ENCODE measurements at places on chromosomes 1 and 21.

DNA sequence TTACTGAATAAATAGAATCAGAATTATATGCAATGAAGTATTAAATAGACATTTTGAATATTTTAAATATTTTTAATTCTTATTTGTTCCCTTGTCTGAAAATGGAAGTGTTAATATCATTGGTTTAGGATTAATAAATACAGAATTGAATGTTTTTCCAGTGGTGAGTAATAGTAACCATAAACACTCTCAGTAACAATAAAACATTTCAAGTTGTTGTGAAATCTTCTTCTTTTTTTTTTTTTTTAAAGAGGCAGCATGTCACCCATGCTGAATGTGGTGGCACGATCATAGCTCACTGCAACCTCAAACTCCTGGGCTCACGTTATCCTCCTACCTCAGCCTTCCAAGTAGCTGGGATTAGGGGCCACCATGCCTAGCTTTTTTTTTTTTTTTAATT lies 86.2 kb upstream of the ZBTB18 start:
- no peak for DNase-seq

- no peak for DNase-seq
These were observed 524 bp downstream of the COPA start for GRCh38 chr1:160342526-160342925.

- DNase-seq: no peak
These were observed 32.2 kb upstream of the SNX27 start for GRCh38 chr1:151579436-151580225.

DNA sequence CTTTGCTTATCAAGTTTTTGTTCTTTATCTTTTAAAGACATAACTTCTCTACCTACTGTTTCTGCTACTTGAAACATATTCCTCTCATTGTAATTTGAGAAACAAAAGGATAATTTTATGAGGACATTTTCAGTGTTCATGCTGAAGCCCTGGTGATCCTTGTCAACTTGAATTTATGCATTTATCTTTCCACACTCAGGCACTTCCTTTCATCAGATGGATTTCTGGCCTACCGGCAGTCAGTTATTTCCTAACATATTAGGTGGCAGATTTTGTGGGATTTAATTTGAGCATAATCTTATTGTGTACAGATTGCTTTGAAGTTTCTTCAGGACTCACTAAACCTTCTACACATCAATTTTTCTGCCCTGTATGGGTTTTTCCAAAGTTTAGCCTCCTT lies 75.0 kb downstream of the RGL1 start:
- DNase-seq: no peak

DNA sequence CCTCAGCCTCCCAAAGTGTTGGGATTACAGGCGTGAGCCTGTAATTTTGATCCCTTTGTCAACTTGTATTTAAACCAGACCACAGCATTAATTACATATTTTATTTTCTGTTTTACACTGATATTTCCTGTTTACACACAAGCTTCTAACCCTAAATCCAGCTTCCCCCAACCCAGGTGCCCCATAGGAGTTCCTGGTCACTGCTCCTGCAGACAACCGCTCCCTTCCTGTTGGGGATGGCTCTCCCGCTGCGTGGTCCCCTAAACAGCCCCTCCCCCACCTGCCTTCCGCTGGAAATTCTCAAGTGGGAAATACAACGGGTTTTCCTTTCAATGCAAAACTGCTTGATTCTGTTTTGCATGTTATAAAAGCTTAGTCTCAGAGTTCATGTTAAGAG lies 3.7 kb downstream of the CSTB start:
- no peak for DNase-seq

DNA sequence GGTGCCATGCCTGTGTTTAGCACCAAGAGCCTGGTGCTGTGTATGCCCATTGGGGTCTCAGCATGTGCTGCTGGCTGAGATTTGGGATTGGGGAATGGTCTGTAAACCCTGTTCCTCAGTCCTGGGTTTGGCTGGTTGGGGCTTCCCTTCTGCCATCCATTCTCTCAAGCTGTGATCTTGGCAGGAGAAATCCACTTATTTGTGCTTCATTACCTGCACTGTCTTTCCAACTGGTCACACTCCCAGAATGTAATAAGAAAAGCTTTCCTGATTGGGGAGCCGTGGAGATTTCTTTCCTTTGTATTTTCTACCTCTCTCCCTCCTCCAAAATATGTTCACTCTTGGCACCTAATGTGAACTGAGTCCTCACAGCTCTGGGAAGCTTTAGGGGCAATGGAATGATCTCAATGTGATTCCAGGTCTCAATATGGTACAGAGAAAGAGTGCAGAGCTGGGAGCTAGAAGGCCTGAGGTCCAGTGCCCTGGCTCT lies 23.0 kb upstream of the KCNA10 start:
- no peak for DNase-seq

GRCh38 chr1:157833145-157833544 lies 8.5 kb downstream of the CD5L start:
- DNase-seq: no peak

GRCh38 chr1:183806675-183807074 lies 1.8 kb downstream of the RGL1 start:
- no peak for DNase-seq

- DNase-seq: no peak
These were observed 187.7 kb downstream of the SDCCAG8 start for GRCh38 chr1:243443557-243443956.

GRCh38 chr1:30853350-30853749 lies 55.2 kb downstream of the SDC3 start:
- DNase-seq: no peak

DNA sequence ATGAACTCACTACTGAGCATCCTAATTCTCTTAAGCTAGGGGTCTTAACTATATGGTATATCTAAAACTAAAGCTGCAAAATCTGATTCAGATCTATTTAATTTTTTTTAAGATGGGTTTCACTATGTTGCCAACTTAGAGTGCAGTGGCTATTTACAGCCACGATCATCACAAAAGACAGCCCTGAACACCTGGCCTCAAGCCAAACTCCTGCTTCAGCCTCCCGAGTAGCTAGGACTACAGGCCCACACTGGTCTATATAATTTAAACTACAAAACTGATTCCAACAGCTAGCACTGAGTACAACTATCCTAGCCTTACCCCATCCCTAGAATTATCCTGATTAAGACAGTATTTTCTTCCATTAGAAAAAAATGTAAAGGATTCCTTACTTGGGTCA lies 37.1 kb downstream of the EIF4G3 start:
- DNase-seq: no peak

DNA sequence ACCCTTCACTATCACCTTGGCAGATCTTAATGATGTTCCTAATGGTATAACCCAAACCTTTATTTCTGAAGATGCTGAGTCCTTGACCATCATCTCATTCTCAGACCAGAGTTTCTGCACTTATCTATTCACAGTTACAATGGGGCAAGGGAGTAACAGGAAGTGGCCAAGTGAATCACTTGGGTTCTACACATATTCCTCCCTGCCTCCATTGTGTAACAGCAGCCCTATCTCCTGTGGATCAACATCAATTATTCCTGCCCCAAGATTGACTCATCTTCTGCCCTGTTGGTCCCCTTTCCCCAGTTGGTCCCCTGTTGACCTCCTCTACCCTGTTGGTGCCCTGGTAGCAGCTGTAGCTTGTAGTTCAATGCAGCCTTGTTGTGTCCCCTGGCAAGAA lies 10.3 kb upstream of the S100A7 start:
- DNase-seq: no peak

GRCh38 chr1:26616881-26617280 lies 78.9 kb upstream of the ARID1A start:
- DNase-seq: no peak

- no peak for DNase-seq
These were observed 23.9 kb downstream of the NAV1 start for GRCh38 chr1:201562659-201563405.

DNA sequence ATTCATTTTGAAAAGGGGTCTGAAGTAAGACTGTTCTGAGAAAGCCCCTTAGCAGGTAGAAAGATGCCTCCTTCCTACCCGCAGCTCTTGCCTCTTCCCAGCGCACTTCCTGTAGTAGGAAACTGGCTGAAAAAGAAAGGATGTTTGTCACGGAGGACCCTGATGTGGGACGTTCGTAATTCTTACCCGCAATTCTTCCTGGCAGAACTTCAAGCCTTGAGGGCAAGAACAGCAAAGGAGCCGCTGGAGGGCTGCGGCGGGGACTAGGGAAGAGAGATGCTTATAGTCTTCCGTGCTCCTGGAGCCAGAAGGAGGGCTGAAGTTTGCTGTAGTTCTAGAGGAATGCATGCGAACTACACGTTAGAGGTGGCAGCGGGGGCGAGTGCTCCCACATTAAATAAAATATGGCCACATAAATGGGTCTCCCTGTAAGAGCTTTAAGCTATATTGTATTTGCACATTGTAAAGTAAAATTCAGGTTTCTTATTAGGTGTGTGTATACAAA lies 6.3 kb downstream of the C1orf53 start:
- DNase-seq: no peak

GRCh38 chr1:9824702-9825089 lies 931 bp upstream of the CLSTN1 start:
- no peak for DNase-seq

GRCh38 chr1:248873993-248874533 lies 15.2 kb upstream of the ZNF692 start:
- DNase-seq: peak; percentile 83

DNA sequence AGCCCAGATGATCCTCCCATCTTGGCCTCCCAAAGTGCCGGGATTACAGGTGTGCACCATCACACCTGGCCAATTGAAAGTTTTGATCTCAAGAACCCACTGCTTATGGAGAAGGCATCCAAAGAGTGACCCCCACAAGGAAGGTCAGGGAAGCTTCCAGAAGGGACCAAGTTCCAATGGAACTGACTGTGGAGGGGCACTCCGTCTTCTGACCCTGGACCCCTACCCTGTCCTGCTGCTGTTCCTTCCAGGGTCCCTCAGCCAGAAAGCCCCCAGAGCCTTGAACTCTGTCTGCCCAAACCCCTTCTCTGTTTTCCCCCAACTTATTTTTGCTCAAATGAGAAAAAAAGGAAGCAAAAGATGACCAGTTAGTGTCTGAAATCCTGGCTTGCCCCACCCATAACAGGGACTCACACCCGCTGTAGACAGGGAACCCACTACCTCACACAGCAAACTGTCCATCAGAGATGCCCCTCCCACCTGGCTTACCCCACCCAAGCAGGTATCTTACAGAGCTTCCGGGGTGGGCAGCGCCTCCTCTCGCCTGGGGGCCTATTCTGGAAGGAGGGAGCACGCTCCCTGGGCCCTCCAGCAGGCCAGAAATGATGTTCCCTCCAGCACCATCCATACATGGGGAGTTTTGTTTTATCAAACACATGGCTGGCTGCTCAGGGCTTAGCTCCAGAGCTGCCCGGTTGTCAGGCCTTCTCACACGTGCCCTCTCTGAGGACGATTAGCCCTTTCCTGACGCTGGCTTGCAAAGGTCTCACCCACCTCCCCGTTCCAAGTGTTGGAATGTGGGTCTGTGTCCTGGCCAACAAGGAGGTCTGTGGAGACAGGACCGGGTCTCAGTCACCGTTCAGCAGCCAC lies 3.1 kb upstream of the WNT3A start:
- no peak for DNase-seq

- no peak for DNase-seq
These were observed 5.9 kb downstream of the FOXD2 start for GRCh38 chr1:47443530-47444296.

DNA sequence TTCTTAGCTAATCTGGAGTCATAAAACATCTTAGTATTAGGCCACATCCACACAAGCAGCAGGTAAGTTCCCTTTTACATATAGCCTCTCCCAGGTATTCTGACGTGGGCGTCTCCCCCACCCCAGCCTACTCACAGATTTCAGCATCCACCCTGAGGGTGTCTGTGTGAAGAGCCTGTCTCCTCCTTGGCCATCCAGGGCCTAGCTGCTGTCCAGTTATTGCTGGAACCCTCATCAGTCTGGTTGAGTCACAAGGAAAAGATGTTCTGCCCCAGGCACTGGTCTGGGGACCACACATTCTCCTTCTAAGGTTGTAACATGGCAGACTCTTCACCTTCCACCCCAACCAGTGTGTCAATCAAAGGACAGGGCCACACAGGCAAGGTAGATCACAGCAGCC lies 57.6 kb downstream of the ETS2 start:
- no peak for DNase-seq

GRCh38 chr1:22416555-22417454 lies 34.8 kb upstream of the ZBTB40 start:
- peak; percentile 67 for DNase-seq

DNA sequence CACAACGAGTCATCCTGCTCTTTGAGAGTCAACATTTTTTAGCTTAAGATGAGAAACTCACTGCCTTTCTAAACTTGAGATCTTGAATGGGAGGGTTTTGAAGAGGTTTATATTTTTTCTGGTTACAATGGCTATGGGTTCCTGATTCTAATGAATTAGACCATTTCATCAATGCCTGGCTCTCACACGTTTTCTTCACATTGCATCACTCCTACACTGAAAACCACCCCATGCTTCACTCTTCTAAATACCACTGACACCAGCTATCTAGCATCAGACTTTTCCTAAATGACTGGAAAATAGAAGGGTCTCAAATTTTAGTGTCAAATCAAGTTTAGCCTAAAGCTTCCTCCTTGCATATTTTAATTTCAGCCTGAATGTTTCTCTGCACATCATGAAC lies 606.1 kb upstream of the USP24 start:
- no peak for DNase-seq

- DNase-seq: no peak
These were observed 5.0 kb downstream of the C1orf226 start for GRCh38 chr1:162386292-162387225.

DNA sequence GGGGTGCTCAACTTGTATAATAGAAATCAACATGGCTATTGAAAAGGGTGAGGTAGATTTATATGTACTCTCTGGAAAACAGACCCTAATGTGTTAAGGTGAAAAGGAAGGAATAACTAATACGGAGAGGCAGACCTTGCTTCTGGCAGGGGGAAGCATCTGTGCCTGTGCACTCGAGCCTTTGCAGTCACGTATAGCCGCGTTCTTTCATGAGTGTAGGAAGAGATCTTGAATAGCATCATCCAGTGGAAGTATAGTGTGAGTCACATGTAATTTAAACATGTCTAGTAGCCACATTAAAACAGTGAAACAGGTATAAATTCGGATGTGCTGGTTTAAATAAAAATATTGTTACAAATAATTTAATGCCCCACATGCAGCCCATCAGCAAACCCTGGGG lies 3.0 kb downstream of the A3GALT2 start:
- DNase-seq: no peak

DNA sequence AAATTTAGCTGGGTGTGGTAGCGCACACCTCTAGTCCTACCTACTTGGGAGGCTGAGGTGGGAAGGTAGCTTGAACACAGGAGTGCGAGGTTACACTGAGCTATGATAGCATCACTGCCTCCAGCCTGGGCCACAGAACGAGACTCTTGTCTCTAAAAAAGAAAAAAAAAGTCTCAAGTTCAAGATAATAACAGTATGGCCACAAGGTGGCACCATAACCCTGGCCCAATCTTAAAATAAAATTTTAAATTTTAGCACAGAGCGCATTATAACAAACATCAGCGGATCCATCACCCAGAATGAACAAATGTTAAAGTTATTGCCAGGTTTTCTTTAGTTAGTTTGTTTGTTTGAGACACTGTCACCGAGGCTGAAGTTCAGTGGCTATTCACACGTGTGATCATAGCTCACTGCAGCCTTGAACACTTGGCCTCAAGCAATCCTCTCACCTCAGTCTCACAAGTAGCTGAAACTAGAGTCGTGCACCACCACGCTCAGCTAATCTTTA lies 2.9 kb upstream of the HTR6 start:
- DNase-seq: no peak

Measured in NCI-H1930 (cell line).